SHP77 treated with DMSO at 0.1 percent for 48 hours (cell line): ENCODE measurements at places on chromosomes 3 and 15.

DNA sequence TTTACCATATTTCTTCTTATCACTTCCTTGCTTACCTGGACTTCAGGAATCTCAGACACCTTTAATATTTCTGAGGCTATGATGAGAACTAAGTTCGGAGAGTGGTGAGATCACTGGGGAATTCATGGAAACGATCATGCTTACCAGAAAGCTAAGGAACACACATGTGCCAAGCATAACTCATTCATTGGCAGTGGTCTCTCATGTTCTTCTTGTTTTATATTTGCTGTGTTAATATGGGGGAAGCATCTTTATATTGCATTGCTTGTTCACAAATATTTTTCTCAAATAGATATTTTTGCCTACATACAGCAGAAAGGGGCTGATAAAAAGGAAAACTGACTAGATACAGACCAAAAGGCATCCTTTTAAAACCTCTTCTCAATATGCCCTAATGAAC is 55.8 kb downstream of the COL6A6 start:
- no peak for DNase-seq

DNA sequence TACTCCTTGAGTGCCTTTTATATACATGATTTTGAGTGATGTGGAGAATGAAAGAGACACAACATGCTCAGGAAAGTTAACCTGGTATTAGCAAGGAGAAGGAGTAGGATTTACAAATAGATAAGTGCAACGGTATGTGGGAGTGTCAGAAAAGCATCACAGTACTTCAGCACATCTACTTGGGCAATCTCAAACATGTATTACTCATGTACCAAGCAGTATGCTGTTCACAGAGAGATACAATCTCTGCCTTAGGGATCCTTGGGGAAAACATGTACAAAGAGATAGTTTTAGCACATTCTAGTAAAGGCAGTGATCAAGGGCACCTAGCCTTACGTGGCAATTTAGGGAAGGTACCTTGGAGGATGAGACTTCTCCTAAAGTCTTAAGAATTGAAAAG is 146.5 kb downstream of the FILIP1L start:
- no peak for DNase-seq

GRCh38 chr15:80643431-80643951 is 51.6 kb upstream of the ABHD17C start:
- DNase-seq: no peak

GRCh38 chr15:101276501-101277037 is 716 bp downstream of the SELENOS start:
- no peak for DNase-seq

GRCh38 chr3:175233957-175234940 is 375.1 kb downstream of the NAALADL2 start:
- DNase-seq: no peak

DNA sequence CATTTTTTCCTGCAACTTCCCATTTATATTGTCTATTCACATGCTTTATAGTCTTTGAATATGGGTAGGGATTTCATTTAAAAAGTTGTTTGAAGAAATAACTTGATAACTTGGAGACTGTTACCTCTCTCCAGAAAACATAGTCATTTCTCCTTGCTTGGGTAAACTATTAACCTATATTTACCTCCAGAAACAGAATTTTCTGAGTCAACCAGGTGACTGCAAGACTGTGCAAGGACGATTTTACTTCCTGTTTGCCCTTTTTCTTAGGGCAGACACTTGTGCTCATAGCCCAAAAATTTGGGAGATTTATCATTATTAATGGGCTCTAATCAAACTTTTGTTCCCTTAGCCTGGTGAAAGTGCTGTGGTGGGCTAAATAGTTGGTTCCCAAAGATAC is 14.3 kb upstream of the MOBP start:
- DNase-seq: no peak

GRCh38 chr15:86373147-86373546 is 293.5 kb downstream of the AGBL1 start:
- no peak for DNase-seq

DNA sequence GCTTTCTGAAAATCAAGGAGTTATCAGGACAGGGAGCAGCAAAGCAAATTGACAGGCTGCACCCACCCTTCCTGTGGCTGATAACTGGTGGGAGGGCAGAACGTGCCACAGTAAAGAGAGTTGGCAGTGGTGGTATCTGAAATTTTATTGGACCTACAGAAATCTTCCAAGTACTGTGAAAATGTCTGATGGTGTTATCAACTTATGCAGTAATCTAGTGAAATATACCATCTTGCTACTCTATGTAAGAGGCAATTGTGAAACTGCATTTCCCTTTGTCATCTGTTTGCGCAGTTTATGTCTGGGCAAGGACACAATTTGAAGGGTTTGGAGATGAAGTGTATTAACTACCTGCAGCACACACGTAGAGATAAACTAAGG is 1.5 kb downstream of the PLCL2 start:
- no peak for DNase-seq

DNA sequence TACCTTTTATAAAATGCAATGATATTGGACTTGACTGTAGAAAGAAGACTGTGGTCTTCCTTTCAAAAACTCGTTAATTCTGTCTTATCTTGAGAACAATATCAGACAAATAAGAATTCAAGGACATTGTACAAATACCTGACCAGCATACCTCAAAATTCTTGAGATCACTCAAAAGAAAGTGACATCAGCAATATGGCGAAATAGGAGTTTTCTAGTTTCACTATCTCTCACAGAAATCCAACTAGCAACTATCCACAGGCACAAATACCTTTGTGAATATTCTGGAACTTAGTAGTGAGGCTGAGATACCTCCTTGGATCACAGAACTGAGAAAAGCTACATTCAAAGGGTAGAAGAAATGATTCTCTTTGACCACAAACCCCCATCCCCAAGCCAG is 419.7 kb downstream of the ZNF385D start:
- DNase-seq: no peak

DNA sequence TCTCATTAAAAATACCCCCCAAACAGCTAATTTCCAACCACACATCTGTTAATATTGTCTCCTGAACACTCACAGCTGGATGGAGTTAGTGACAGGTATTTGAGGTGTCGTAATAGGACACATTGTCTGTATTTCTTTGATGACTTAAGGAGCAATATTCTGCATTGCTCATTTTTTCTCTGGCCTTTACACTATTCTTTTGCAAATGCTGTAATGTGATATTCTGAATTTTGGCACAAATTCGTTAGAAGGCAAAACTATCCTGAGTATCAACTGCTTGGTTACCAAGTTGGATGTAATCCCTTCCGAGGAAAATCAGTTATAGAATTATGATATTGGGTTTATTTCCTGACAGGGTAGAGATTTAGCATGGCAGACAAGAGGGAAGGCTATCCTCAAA is 1030.2 kb downstream of the MCTP2 start:
- no peak for DNase-seq

DNA sequence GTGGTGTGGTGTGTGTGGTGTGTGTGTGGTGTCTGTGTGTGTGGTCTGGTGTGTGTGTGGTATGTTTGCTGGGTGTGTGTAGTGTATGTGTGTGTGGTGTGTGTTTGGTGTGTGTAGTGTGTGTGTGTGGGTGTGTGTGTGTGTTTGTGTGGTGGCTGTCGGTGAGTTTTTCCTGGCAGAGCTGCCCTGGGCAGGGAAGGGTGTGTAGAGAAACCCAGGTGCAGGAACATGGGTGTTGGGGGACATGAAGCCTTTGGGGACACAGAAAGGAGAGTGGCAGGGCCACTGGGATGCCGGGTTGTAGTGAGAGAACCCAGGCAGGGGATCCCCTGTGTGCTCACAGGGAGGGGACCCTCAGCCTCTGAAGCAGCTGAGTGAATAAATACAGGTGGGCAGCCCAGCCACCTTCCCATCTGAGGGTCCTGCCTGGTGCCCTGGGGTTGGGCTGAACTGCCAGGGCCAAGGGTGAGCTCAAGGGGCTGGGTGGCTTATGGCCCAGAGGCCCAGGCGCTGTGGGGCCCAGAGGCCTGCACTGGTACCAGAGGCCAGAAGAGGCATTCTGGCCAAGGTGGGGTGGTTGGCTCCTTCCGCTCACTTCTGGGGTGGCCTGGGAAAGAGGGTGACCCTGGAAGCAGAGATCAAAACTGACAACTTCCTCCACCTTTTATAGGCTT is 48.5 kb upstream of the CTSH start:
- no peak for DNase-seq

DNA sequence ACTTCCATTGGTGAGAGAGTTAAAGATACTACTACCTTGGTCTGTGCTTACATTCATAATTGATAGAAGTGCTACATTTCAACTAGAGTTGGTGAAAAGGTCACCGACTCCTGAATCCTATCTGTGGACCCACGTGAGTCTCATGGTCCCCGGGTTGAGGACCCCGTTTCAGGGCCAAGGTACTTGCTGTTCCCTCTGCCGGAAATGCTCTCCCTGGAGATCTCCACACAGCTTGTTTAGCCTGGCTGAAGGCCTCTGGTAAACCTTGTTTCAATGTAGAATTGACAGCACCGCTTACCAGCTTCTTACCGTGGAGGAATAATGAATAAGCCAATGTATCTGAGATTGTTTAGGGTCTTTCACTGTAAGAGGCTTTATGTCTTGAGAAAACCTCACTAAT is 226.0 kb upstream of the GOLGA6L4 start:
- no peak for DNase-seq

DNA sequence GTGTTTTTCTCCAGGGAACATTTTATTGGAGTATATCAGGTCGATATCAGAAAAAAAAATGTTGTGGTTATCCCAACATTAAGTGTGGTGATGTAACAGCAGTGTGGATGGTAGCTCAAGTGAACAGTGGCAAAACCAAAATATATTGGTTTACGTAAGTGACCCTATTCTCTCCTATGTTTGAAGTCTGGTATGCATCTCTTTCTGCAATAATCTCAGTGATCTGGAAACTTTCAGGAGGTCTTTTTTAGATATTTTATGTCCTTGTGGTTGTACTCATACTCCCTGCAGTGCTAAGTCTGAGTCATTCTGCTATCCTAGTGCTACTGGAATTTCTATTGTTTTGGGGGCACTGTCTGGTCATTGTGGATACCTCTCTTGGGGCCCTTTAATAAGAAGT is 137.9 kb downstream of the SNRPN start:
- no peak for DNase-seq

GRCh38 chr15:90637693-90638092 is 79.5 kb upstream of the BLM start:
- DNase-seq: no peak

- DNase-seq: no peak
These were observed 73.0 kb downstream of the FILIP1L start for GRCh38 chr3:100041328-100041749.

- no peak for DNase-seq
These were observed 131.7 kb downstream of the TNIK start for GRCh38 chr3:171328419-171329082.

DNA sequence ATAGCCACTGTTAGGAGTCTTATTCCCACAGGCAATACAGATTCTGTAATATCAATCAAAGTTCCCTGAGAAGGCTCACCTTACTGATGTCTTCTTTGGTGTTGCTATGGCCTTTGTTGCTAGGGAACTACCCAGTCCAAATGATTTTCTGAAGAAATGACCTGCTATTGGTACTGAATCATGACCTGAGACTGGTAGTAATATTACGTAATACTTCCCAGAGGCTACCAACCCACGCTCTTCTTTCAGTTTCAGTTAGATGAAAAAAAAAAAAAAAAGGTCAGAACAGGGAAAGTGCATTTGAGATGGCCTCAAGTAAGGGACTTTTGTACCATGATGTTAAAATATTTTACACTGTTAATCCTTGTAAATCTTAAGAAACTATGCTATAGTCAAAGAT is 1092.5 kb upstream of the EPHA6 start:
- DNase-seq: no peak

GRCh38 chr3:46674031-46674845 is 19.2 kb downstream of the ALS2CL start:
- DNase-seq: no peak

- no peak for DNase-seq
These were observed 49.3 kb downstream of the MME start for GRCh38 chr3:155129396-155129795.

DNA sequence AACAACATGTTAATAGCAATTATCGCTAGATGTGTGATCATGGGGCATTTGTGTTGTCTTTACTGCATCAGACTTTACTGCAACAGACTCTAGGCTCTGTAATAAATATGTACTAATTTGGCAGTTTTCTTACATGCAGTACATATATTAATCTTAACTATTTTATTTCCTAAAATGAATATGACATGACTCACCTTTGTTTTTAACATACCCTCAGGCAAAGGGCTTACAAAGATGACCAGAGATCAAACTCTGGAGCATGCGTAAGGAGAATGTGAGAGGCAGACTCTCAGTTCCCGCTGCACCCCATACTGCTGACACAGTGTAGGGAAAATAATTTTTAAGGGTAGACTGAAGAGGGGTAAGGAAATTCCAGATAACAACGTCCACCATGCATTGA is 7.2 kb upstream of the FAM174B start:
- no peak for DNase-seq

DNA sequence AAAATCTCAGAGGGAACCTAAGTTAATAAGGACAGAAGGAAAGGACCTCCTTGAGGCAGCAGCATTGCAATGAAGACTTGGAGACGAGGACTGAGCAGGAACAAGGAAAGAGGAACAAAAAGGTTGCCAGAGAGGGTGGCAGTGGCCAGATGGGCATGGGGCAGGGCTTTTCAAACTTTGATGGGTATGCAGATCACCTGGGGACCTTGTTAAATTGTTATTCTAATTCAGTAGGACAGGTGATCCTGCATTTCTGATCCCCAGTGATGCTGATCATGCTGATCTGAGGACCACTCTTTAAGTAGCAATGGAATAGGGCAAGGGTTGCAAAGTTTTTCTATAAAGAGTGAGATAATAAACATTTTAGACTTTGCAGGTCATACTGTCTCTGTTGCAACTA is 11.1 kb downstream of the COL6A6 start:
- no peak for DNase-seq

GRCh38 chr3:174419216-174419615 is 439.9 kb upstream of the NAALADL2 start:
- no peak for DNase-seq

- DNase-seq: no peak
These were observed 8.2 kb upstream of the RYK start for GRCh38 chr3:134258761-134259347.

GRCh38 chr15:22974745-22975144 is 5.4 kb downstream of the CYFIP1 start:
- DNase-seq: no peak
